ENCODE measurements at places on chromosomes 3 and 15.

DNA sequence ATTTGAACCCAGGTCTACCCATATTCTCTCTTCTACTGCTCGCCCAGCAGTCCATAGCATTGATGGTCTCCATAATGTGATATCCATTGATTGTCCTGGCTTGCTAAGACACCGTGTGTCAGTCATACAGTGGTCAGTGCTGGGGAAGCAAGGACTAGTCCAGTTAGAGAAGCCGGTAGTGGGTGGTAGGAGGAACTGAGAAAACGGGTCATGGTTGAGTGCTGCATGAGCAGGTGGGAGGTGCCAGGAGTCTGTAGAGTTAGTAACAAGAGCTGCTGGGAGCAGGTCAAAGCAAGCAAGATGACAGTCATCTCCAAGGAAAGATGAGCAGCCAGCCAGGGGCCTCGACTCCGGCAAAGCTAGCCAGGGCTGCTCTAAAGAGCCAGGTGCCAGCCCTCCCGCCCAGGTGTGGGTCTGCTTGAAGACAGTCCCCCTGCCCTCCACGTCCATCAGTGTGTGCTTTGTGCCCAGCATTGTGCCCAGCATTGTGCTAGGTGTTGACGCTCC is 29.5 kb upstream of the USP3 start:
- peak; percentile 50 for DNase-seq

DNA sequence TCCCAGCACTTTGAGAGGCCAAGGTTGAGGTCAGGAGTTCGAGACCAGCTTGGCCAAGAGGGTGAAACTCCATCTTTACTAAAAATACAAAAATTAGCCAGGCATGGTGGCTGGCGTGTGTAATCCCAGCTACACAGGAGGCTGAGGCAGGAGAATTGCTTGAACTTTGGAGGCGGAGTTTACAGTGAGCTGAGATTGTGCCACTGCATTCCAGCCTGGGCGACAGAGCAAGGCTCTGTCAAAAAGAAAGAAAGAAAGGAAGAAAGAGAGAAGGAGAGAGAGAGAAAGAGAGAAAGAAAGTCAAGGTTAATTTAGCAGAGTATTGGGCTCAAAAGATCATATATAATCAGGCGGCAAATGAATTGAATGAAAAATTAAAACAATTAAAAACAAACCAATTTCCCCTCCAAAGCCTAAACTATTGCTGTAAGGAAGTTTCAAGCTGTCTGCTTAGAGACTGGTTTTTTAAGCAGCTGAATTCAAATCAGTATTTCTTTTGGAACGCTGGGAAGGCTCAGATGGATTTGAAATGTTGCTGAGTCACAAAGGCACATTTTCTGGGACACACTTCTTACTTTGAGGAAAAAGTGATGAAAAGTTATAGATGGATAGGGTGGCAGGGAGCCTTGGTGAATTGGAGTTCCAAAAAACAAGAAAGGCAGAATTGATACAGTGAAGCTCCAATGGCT is 81.3 kb upstream of the BHLHE40 start:
- no peak for DNase-seq

- peak; percentile 95 for DNase-seq
Observed at GRCh38 chr3:50260027-50260941, 8.7 kb upstream of the SEMA3B start.

- DNase-seq, result no peak
Observed at GRCh38 chr15:29130951-29131839, 138.4 kb downstream of the NSMCE3 start.
